NCI-H1436 (cell line): ENCODE measurements at places on chromosomes 2 and 18.

- DNase-seq = no peak
Measured at GRCh38 chr2:195414537-195415100, 242.4 kb upstream of the SLC39A10 start.

GRCh38 chr2:42107249-42108042, 59.6 kb downstream of the PKDCC start:
- no peak for DNase-seq

- no peak for DNase-seq
Measured at GRCh38 chr2:6027066-6027465, 334.9 kb downstream of the SOX11 start.

DNA sequence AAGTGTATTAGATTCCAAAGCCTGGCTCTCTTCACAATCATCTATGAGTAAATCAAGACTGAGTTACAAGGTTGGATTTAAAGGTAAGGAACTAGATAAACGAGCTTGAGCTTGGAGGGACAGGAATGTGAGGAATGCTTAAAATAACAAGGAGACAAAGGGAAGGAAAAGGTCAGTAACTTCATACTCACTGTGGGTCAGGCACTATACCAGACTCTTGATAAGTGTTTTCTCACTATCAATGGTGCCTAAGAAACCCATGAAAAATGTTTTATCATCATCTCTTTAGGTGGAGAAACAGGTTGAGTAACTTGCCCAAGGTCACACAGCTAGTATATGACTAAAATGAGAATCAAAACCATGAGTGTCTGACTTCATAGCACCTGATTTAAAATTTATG, 212.1 kb downstream of the CDH2 start:
- no peak for DNase-seq

GRCh38 chr2:170925923-170926322, 3.1 kb upstream of the GORASP2 start:
- no peak for DNase-seq

GRCh38 chr2:12048550-12048949, 302.1 kb downstream of the LPIN1 start:
- DNase-seq = no peak

DNA sequence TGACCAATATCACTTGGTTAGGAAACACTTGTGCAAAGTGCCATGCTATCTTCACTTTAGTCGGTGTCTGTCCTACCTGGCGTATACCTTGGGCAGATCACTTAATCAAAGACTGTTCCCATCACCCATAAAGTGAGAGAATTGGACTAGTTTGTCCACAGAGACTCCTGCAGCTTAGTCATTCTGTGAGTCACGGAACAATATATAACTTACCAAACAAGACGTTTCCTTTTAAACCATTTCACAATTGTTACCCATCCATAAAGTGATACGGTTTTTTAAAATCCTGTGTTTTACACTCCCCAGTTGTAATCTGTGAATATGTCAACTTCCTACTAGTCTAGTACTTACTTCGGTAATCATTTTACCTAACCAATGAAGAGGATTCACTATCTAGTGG, 499.3 kb upstream of the SMIM21 start:
- no peak for DNase-seq

GRCh38 chr2:145303536-145303935, 783.6 kb upstream of the ZEB2 start:
- DNase-seq = no peak

- no peak for DNase-seq
Measured at GRCh38 chr2:156532989-156533388, 96.8 kb downstream of the GPD2 start.

DNA sequence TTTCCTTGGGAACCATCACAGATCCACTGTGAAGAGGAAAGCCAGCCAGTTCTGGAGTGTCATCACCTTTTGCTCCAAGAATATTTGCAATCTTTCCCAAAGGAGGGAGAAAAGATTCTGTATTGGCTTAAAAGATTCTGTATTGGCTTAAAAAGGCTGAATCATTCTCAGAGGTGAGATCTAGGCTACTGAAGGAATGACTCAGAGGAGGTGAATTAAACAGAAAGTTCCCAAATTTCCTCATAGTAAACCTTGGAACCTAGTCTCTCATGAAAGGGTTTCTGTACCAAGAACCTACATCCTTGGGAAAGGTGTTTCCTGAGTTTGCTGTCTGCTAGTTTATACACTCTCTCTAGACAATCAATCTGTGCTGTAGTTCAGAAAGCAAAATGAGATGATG, 34.1 kb upstream of the GRB14 start:
- DNase-seq = no peak

DNA sequence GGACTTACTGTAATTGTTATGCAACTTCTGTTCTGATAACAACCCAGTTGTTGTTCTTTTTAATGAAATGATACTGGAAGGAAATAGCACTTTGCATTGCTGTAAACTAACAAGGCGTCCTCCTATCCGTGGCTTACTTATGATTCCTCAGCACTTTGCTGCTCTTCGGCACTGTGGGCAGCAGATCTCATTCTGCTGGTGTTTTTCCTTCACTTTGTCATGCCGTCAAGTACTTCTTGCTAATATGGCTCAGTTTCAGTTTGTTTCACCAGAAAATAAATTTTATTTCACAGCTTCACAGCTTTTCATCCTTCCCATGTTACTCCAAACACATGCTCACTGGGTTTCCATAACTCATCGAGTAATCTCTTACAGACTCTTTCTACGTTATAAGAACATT, 289.3 kb downstream of the MEIS1 start:
- no peak for DNase-seq

- no peak for DNase-seq
Measured at GRCh38 chr2:188978291-188979081, 4.3 kb downstream of the COL3A1 start.

DNA sequence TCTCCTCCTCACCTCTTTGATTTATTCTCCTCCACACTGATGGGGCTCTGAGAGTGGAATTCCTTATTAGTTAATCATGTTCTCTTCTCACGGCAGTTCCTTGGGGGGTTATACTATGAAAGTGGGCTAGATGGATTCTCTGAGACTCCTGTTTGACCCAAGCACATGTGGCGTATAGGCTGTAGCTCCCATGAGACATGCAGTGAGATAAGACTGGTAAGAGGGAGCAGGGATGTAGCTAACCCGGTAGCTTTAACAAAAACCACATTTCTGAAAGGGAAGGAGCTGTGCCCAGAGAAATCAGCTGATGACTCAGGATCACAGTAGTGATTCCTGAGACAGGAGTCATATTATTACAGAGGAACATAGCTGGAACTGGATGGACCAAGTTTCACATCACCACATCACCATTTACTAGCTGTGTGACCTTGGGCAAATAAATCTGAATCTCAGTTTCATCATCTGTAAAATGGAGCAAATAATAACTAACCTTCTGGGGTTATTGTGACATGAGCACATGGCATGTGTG, 82.9 kb downstream of the CRIM1 start:
- DNase-seq = no peak

GRCh38 chr18:2468051-2468450, 103.3 kb downstream of the METTL4 start:
- no peak for DNase-seq

DNA sequence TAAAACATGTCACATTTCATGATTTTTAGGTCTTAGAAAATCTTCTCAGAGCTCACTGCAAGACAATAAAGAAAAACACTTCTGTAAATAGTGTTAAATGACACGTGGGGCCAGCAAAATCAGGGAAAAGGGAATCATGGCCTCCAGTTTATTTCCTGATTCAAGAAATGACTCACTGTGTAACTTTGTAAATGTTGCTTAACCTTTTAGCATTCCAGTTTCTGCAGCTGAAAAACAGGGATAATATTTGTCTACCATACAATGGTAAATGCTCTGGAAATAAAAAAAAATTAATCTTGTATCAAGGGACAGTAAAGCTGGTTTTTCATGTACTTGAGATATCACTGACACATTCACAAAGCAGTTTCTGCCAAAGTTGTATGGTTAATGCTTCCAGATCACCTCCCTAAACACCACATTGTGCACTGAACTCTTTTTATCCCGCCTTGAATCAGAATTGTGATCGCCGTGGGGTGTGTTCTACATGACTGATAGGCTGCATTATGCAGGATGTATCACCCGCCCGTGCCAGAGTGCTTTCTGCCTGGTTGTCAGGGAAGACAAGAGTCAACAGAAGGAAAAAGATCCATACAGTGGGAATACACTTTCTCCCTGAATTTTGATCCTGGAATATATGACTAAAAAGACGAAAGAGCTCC, 238.8 kb downstream of the IKZF2 start:
- DNase-seq = no peak

GRCh38 chr18:69123421-69123820, 277.3 kb upstream of the DOK6 start:
- no peak for DNase-seq

DNA sequence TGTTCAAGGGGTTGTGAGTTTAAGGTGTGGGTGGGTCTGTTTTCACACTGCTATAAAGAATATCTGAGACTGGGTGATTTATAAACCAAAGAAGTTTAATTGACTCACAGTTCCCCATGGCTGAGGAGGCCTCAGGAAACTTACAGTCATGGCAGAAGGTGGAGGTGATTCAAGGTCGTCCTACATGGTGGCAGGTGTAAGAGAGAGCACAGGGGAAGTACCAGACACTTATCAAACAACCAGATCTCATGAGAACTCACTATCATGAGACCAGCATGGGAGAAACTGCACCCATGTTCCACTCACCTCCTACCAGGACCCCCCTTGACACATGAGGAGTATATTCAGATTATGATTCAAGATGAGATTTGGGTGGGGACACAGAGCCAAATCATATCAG, 38.0 kb downstream of the RHBDD1 start:
- DNase-seq = no peak

DNA sequence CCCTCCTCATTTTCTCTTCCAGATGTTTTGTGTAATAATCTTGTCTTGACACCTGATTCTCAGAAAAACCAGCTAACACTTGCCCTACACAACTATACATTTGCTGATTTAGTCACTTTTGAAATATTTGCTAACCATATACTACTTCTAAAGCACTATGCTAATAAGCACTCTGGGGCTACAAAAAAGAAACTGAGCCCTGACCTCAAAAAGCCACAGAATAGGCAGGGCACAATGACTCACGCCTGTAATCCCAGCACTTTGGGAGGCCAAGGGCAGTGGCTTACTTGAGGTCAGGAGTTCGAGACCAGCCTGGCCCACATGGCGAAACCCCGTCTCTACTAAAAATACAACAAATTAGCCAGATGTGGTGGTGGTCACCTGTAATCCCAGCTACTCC, 266.0 kb downstream of the RAD51AP2 start:
- DNase-seq = no peak

DNA sequence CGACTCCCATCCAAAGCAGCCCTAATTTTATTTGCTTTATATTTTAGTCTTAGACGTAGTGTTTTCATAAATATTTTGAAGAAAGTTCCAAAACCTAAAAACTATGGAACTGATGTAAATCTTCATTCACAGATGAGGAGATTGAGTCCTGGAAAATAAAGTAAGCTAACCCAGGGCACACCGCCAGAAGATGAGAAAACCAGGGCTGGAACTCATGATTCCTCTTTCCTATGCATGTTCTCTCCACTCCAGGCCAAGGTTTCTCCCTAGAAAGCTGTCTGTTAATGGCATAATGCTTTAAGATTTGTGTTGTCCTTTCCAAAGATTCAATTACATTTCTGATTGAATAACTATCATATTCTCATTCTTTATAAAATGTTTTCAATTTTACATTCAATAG, 78.4 kb upstream of the ZC3H15 start:
- no peak for DNase-seq

GRCh38 chr2:230599853-230600252, 112.8 kb upstream of the CAB39 start:
- DNase-seq = no peak

GRCh38 chr2:155310589-155310988, 612.1 kb downstream of the KCNJ3 start:
- peak; percentile 11 for DNase-seq

- no peak for DNase-seq
Measured at GRCh38 chr2:108316461-108317258, 28.0 kb downstream of the SULT1C2 start.

DNA sequence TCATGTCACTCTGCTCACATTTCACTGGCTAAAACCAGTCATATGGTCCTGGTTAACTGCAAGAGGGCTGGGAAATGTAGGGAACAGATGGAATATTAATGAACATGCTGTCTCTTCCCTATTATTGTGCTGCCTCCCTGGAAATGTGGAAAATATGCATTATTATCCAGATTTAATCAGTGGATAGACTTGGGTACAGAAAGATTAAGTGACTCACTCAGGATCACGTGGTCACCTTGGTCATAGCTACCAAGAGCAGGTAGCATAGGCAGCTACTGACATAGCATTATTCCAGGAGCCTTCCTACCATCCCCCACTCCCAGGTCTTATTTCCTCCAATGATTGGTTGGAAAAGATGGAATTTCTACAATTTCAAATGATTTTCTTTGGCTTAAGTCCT, 141.1 kb downstream of the HRH4 start:
- no peak for DNase-seq

DNA sequence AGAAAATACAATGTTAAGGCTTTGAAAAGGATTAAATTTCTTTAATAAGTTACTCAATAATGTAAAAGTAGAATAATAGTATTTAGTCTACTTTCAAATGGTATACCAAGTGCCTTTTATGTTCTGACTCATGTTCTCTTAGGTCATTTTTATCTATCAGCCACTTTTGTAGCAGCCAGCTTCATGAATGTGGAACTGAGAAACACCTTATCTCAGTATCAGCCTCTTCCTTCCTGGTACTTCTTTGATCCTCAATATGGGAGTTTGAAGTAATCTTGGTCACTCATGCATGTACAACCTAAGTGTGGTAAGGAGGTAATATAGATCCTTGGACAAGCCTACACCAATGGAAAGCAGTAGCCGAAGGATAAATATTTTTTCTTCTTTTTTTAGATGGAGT, 180.4 kb upstream of the NRXN1 start:
- DNase-seq = no peak

GRCh38 chr2:66571918-66572317, 137.0 kb downstream of the MEIS1 start:
- DNase-seq = no peak

DNA sequence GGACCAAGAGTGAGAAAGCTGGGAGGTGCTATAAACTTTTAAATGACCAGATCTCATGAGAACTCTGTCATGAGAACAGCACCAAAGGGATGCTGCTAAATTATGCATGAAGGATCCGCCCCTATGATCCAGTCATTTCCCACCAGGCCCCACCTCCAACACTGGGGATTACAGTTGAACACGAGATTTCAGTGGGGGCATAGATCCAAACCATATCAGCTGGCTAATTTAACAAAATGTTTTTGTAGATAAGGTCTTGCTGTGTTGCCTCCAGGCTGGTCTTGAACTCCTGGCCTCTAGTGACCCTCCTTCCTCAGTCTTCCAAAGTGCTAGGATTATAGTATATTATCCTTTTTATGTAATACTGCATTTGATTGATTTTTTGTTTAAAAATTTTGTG, 56.0 kb downstream of the NBEAL1 start:
- no peak for DNase-seq

GRCh38 chr2:8756230-8756629, 74.4 kb downstream of the ID2 start:
- DNase-seq = no peak

DNA sequence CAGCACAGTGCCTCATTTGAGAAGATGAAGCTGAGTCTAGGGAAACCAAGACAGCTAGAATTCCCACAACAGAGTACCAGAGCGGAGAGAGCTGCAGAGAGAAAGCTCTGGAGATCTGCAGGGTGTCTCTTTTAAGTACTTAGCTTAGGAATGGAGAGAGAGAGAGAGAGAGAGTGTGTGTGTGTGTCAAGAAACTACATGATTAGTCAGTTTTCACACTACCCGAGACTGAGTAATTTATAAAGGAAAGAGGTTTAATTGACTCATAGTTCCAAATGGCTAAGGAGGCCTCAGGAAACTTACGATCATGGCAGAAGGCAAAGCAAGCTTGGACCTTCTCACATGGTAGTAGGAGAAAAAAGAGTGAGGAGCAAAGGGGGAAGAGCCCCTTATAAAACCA, 64.0 kb downstream of the HIBCH start:
- no peak for DNase-seq

GRCh38 chr2:134086594-134087219, 167.2 kb upstream of the MGAT5 start:
- DNase-seq = no peak
